ENCODE measurements at places on chromosomes 2 and 18.

DNA sequence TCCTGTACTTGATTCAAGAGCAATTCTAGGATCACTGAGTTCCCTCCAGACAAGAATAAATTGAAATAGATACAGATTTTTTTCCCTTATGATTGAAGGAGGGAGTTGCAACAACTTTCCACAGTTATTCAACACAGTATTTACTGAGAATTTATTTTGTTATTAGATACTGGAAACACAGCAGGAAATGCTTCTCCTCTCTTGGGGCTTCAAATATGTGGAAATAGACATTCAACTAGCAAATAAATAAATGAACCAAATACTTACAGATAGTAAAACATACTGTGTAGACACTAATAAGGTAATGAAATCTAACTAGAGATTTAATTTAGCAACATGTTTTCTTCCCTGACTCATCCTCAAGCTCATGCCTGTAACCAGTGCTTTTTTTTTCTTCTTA, 169.2 kb downstream of the LNPK start:
- no peak for DNase-seq

DNA sequence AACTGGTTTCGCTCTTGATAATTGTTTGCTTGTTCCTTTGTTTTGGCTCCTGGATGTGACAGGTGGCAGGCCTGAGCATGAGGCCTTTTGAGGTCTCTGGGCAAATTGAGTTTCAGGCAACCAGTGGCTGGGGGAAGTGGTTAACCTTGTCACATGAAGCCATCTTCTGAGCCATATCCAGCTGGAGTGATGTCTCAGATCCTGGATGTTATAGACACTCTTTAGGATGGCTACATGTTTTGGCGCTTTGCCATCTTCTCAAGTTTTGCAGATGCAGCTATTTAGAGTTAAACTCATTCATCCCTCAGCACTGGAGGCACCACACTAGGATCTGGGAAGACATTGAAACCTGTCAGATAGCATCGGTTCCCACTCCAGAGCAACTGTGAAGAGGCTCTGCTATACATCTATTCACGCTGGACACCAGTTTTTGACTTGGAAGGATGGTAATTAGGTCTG, 25.3 kb upstream of the TACR1 start:
- no peak for DNase-seq

DNA sequence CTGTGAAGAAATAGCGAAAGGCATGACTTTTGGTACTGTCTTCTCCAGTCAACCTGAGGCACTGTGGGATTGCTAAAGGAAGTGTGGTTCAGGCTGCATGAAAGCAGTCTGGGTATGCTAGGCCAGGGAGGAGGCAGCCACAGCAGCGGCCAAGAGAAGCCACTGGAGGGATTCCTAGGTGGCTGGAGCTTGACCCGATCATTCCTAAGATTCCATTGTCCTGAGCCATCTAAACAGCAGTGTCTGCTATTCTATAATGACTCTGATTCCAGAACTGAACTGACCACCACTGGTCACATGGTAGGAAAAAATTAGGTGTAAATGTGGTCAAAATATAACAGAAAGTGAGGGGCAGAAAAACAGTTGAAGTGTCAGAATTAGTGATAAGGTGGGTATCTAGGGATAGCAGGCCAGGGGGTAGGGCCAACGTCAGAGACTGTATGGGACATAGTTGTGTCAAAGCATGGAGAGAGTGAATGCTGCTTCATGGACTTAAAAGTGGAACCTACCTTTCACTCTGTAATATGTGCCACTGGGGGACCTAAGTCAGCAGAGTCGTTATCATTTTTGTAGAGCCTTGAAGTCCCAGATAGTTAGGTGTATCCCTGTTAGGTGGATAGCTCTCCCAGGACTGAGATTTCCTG, 204.6 kb downstream of the CTNNA2 start:
- no peak for DNase-seq

DNA sequence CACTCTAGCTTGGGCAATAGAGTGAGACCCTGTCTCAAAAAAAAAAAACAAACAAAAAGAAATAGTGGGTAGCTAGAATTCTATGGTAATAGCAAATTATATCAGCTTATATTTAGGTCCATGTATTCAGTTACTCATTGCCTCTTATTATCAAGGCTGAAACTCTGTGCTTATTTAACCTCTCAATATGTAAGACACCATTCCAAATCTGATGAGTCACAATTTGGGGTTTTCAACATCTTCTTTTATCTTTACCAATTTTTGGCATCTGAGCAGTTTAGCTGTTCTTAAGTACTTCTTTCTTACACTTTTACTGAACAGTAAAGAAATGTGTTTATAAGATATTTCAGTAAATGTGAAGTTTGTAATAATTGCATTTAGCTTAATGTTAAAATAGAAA, 69.3 kb downstream of the TTC27 start:
- DNase-seq = no peak

DNA sequence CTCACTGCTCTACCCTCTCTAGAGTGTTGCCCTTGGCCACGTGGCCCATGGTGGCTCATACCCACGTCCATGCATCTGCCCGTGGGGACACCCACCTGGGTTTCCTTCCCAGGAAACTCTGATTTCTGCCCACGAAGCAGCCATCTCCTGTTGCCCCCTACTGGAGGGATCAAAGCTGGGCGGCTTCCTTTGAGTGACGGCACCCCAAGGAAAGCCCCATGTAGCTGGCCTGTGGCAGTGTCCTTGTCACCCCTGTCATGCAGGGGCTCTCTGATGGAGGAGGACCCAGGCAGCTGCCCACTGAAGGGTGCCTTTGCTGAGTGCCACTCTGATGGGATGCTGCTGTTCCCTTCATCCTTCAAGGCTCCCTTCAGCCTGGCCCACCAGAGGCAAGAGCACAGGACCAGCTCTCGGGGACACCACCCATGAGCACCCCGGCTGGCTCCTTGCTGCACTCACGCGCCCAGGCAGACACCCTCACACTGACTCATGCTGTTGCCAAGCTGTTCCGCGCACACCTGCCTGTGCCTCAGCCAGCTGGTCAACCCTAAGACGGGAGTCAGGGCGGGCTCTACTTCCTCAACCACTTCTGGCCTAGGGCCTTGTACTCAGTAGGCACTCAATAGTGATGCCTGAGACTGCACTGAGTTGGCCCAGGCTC, 101.1 kb downstream of the CTIF start:
- DNase-seq = no peak

Data from mucosa of gallbladder (tissue), 1 donor.